Fibroblast of the conjunctiva (primary cell): ENCODE measurements at places on chromosomes 2 and 18.

- no peak for DNase-seq
Measured at GRCh38 chr2:96768083-96768561, 7.4 kb downstream of the CNNM4 start.

GRCh38 chr2:144950899-144951560, 431.1 kb upstream of the ZEB2 start:
- peak; percentile 89 for DNase-seq

DNA sequence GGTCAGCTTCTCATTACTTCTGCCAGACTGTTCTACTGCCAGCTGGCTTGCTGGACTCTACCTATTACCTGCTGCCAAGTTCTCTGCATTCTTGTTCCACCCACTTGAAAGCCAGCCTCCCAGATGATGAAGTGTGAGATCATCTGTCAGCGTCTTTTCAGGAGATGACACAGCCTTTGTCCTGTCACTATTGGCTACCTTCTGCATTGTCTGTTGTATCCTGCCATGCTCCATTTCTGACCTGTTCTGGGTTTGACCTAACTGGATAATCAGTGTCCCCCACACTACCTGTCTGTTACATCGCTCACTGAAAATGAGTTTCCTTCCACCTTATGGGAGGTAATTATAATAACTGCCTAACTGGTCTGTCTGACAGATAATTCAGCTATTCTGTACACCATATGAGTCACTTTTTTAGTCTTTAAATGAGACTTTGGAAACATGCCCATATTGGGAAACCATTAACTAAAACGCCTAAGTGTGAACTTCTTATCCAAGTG, 520.6 kb downstream of the METTL4 start:
- DNase-seq, result no peak

DNA sequence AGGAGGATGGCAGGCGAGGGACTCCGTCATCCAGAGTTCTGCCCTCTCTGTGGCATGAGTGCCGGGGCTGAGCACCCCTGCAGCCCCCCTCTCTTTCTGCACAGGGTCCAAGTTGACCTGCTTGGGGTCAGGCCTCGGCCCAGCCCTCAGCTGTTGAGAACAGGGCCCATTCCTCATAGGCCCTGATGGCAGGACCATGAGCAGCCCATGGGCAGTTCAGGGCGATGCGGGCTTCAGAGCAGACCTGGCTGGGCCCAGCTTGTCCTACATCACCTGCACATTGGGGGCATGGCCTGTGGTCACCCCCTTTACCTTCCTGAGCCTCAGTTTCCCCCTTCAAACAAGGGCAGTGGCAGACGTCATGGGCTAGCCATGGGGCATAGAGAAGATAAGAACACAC, 238.1 kb downstream of the SEPTIN10 start:
- no peak for DNase-seq

DNA sequence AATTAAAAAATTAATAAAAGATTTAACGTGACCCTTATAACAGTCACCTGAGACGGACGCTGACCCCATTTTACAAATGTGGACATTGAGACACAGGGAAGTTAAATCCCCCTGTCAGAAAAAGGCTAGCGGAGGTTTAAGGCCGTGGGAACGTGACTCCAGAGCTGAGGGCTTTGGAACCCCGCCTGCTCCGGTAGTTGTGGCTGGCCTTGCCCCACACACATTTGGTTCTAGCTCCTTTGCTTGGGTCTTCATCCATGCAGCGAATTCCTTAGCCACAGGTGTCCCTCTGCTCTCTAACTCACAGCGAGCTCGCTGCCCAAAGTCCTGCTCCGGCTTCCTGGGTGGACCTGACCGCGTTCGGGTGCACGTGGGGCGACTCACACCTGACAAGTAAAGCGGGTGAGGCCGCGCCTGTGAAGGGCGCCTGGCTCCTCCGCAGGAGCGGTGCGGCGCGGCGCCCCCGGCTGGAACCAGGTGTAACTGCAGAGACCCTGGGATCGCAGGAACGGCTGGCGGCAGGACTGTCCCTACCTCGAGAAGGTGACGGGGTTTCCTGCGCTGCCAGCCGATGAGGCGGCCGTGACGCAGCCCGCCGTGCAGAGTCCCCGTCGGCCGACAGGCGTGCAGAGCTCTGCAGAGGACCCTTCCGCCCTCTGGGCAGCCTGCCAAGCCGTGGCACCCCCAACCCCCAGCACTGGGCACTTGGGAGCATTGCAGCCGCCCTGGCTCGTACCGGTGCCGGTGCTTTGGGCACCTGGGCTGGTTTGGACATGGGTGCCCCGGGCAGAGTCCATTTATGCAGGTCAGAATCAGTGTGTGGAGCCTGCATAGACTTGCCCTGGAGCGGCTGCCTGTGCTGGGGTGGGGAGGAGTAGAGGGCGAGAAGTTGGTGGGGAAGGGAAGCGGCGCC, 2.4 kb upstream of the PROC start:
- DNase-seq, result no peak

DNA sequence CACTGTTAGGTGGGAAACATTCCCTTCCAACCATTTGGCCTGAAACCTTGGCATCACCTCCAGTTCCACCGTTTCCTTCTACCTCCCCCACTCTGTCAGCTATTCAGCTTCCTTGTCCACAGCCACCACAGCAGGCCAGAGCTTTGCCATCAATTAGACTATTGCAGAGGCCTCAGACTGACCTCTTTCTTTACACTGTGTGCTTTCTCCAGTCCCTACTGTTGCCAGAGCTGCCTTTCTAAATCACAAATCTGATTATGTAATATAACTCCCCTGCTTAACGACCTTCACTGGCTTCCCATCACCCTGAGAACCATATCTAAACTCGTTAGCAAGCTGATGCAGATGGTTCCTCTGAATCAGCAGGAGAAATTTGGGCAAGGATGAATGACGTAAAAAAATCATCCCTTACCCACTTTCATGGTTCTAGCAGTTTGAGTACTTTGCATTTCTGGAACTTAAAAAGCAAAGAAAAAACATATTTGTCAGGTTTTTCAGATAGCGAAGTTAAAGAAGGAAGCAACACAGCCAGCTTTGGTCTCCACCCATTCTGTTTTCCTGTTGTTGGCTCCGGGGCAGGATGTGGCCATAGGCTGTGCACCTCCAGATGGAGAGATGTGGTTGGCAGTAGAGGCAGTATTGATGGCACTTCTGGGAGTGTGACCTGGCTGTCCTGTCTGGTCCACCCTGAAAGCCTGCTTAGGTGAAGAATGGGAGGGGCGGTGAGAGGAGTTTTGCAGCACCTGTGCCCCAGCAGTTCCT, 422.1 kb downstream of the PARD3B start:
- DNase-seq, result no peak

- peak; percentile 51 for DNase-seq
Measured at GRCh38 chr2:51720826-51721225, 688.9 kb upstream of the NRXN1 start.

GRCh38 chr2:219459460-219460311, 25.0 kb downstream of the SPEG start:
- DNase-seq, result no peak

- DNase-seq, result no peak
Measured at GRCh38 chr18:4878480-4878879, 318.6 kb downstream of the AKAIN1 start.

- DNase-seq, result no peak
Measured at GRCh38 chr18:29003194-29003593, 826.3 kb upstream of the CDH2 start.

- DNase-seq, result no peak
Measured at GRCh38 chr2:22406625-22407024, 978.4 kb upstream of the KLHL29 start.

GRCh38 chr18:50879302-50880118, 592 bp downstream of the ME2 start:
- DNase-seq, result no peak

- DNase-seq, result no peak
Measured at GRCh38 chr2:109001201-109001600, 12.2 kb upstream of the EDAR start.

GRCh38 chr2:128413014-128413717, 94.5 kb upstream of the HS6ST1 start:
- DNase-seq, result no peak

GRCh38 chr2:160558531-160558930, 64.9 kb upstream of the RBMS1 start:
- DNase-seq, result no peak

- no peak for DNase-seq
Measured at GRCh38 chr2:47595687-47596086, 187.3 kb upstream of the MSH6 start.

GRCh38 chr2:148455791-148456190, 188.8 kb upstream of the EPC2 start:
- DNase-seq, result no peak

- no peak for DNase-seq
Measured at GRCh38 chr2:45710468-45710867, 59.0 kb downstream of the PRKCE start.

- DNase-seq, result no peak
Measured at GRCh38 chr2:120885749-120886148, 150.1 kb downstream of the GLI2 start.

DNA sequence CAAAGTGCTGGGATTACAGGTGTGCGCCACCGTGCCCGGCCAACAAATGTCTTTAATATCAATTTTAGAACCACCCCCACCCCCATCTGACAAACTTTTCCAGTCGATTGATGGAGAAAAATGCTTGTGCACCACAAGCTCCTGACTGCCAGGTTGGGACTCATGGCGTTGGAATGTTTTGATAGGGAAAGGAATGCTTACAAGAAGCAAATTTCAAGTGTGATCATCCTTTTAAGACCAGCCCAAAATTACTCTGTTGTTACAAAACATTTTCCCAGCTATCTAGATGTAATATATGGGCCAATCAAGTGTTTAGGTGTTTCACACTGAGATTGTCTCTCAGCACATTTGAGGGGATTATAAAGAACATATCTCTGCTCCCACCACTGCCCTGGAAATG, 45.2 kb downstream of the UBXN4 start:
- DNase-seq, result peak; percentile 61

- no peak for DNase-seq
Measured at GRCh38 chr2:66539452-66539851, 104.5 kb downstream of the MEIS1 start.

DNA sequence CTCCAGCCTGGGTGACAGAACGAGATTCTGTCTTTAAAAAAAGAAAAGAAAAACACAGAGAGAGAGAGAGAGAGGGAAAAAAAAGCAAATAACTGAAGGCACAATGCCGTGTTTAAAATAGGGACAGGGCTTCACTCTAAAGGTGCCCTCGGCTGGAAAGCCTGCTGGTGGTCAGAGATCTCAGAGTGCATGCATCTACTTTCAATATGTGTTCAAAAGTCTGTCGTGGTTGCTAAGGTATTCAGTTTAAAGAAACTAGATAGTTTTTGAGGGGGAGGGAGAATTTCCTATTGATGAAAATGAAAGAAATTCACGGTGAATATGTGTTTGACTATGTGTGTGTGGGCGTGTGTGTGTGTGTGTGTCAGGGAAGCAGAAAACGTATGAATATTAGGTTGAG, 11.0 kb upstream of the CBLN2 start:
- DNase-seq, result no peak

- peak; percentile 75 for DNase-seq
Measured at GRCh38 chr2:45494275-45494977, 116.6 kb downstream of the SRBD1 start.

GRCh38 chr2:201542291-201542690, 90.8 kb downstream of the STRADB start:
- DNase-seq, result no peak

GRCh38 chr2:45739796-45740485, 88.5 kb downstream of the PRKCE start:
- DNase-seq, result no peak

GRCh38 chr2:225069966-225070365, 27.7 kb upstream of the DOCK10 start:
- no peak for DNase-seq

DNA sequence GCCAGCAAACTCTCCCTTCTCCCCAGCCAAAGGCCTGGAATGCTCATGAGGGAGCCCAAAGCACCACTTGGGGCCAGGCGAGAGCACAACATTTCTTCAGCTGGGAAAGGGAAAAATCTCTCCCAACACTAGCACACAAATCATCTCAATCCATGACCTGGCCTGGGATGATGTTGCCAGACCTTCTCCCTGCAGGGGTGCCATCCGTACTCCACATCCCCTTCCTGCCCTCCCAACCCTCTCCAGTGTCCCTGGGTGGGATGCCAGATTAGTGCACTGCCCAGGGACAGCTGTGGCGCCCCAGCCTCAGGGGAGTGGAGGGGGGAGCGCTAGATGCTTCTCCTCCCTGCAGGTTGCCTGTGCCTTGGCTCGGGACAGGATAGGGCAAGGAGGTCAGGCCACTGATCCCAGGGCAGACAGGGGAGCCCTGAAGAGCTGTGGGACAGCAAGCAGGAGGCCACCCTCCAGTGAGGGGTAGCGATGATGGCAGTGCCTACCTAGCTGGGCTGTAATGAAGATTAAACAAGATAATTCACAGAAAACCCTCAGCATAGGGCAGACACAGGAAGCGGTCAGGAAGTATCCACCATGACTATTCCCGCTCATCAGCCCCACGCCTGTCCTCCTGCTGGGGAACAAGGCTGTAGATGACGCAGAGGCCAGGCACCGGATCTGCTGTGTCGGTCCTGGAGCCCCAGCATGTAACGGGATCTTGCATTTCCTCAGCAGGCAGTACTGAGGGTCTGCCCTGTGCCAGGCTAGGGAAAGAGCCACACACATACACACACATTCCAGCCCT, 31.1 kb downstream of the SERTAD2 start:
- no peak for DNase-seq

- no peak for DNase-seq
Measured at GRCh38 chr18:3455907-3456685, 6.1 kb downstream of the TGIF1 start.

- no peak for DNase-seq
Measured at GRCh38 chr18:75844146-75844545, 416.6 kb upstream of the SMIM21 start.

DNA sequence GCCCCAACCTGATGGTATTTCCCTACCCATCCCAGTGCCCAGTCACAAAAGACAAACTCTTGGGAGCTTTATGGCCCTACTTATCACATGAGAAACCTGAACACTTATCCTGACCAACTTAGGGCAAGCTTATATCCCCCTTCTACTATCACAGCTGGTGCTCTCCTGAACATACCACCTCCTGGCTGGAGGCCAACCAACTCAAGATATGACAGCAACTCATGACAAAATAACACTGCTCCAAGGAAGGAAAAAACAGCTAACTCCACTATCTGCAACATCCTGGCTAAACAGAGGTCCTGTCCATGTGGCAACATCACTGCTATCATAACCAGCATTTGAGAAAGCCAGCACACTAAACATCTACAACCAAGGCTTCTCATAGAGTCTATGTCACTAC, 20.9 kb upstream of the CLASP1 start:
- no peak for DNase-seq

DNA sequence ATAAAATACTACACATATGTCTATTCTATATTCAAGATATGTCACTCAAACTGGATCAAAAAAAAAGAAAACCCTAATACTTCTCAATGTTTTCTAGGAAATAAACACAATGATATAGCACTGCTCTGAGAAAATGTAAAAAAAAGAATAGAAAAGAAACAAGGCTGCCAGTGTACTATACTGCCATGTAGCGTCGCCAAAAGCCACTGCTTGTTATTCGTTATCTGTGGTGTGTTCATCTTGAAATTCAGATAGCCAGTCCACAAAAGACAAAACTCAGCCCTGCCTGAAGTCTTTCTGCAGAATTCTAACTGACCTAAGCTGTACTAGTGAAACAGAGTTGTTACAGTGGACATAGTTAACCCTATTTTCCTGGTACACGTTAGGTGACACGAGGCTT, 12.2 kb upstream of the YPEL5 start:
- DNase-seq, result no peak
